ENCODE measurements at places on chromosomes 2 and 18.

GRCh38 chr18:79423211-79424007 is 27.7 kb downstream of the NFATC1 start:
- no peak for DNase-seq

DNA sequence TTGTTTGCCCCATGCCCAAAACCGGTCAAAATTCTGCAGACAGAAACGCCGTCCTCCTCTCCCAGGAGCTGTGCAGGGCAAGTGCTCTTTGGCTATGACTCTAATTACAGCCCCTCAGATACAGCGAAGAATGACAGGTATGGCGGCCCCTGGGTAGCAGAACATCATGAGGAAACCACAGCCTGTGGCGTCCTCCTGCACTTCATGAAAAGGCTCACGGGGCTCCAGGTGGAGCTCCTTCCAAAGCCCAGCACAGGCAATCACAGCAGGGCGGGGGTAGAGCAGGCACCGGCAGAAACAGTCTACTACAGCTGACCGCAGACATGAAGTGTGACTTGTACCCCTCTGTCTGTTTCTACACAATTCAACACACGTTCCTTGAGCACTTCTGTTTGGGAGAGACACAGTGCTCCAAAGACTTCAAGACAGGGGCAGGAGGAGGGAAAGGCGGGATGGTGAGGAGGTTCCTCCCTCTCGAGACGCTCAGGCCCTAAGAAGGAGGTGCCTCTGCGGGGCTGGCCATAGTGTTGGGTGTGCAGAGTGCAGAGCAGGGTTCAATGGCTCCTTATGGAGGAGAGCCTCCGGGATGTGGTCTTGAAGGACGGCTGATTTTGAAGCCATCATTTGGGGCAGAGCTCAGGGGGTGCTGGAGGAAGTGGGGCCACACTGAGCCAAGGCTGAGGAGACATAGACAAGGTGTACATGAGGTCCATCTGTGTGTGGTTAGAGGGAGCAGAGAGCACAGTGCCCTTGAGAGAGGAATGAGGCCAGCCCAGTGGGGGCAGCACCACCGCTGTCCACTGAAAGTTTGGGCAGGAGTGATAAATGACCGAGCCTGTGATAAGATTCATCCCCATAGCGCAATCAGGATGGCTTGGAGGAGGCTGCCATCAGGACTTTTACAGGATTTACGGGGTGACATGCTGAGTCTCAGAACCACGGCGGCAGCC is 468.3 kb downstream of the EIPR1 start:
- no peak for DNase-seq

GRCh38 chr2:169895294-169895985 is 68.2 kb downstream of the UBR3 start:
- no peak for DNase-seq

DNA sequence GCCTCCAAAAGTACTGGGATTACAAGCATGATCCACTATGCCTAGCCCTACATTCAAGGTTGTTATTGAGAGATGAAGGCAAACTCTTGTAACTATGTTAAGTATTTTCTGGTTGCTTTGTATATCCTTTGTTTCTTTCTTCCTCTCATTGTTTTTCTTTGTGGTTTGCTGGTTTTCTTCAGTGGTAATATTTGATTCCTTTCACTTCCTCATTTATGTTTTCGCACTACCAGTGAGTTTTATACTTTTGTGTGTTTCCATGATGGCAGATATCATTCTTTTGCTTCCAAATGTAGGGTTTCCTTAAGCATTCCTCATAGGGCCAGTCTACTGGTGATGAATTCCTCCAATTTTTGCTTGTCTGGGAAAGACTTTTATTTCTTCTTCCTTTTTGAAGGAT is 90.2 kb downstream of the NCK2 start:
- no peak for DNase-seq

DNA sequence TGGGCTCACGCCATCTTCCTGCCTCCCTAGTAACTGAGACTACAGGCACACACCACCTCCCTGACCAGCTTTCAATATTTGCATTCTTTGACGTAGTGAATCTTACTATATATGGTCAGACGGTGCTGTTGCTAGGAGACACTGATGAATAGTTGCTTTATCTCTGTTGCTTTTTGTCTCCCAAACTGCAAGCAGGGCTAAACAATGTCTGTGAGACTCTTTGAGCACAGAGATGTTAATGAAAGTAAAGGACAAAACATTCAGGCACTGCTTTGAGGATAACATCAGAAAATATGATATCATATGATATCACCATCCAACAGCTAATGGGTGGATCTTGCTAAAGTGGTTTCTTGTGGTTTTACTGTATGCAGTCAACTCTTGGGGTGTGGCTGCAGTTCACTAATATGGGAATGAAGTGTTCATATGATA is 43.0 kb downstream of the EMILIN2 start:
- DNase-seq = no peak

DNA sequence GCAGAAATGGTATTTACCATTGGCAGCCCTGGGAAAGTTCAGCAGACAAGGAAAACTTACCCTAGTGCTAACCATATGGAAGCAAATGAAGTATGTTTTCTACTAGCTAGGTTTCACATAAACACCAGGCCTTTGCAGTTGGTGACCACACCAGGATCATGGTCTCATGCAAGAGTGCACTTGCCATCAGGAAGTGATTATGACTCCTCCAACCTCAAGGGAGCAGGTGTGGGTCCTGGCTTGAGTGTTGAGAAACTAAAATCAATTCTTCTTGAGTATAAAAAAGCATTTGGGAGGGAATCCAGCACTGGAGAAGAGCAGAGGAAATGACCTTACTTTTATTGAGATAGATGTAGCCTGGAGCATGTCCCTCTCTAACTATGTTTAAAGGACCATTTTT is 56.8 kb upstream of the SPAG16 start:
- DNase-seq = no peak

- DNase-seq = no peak
Observed at GRCh38 chr2:36473230-36473629, 117.7 kb downstream of the CRIM1 start.

DNA sequence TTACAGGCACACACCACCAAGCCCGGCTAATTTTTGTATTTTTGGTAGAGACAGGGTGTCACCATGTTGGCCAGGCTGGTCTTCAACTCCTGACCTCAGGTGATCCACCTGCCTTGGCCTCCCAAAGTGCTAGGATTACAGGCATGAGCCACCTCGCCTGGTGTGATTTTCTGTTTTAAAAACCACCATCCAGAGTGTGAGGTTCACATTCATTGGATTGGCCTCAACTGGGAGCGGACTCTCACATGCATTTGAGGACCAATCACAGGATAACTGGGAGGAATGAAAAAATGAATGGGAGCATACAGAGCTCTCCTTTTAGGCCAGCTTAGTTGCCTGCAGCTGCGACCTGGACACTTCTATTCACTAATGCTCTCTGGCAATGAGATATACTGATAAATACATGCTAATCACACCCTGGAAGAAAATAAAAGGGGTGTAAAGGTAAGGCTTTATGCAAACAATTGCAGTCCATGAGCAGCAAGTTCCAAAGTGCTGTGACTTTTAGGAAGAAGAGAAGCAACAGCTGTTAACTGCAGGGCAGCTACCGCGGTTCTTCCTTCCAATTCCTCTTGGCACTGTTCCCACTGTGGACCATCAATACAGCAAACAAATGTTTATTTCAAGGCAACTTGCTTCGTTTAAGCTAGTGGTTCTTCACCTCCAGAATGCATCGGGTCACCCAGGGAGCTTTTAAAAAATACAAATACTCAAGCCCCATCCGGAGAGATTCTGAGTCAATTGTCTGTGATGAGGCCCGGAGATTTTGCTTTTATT is 49.5 kb upstream of the FZD5 start:
- DNase-seq = no peak

DNA sequence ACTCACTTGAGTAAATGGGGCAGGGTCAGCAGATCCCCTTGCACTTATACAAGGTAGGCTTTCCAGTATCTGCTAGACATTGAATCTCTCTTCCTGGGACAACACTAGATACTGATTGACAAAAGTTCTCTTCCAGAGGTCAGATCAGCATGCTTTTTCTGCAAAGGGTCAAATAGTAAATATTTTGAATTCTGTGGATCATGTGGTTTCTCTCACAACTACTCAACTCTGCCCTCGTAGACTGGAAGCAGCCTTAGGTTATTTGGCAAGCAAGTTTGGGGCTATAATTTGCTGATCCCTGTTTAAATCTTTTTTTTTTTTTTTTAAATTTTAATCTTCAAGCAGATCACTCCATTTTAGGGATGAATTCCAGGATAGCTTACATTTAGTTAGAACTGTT is 17.4 kb upstream of the NABP1 start:
- no peak for DNase-seq

DNA sequence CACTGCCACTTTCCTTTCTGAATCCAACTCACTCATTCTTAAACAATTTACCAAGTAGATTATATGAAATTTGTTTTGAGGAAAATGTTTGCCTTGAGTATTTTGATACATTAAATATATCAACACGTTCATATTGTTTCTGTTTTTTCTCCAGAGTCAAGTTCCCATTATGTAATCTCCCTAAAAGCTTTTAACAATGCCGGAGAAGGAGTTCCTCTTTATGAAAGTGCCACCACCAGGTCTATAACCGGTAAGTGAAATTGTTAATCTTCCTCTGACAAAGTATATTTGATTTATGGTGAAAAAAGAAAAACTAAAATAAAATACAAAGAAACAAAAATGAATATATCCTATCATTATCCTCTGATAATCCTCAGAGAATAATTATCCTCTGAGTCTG is 838.6 kb downstream of the MBD2 start:
- DNase-seq = no peak

- DNase-seq = no peak
Observed at GRCh38 chr2:46909771-46910419, 5.7 kb downstream of the MCFD2 start.

DNA sequence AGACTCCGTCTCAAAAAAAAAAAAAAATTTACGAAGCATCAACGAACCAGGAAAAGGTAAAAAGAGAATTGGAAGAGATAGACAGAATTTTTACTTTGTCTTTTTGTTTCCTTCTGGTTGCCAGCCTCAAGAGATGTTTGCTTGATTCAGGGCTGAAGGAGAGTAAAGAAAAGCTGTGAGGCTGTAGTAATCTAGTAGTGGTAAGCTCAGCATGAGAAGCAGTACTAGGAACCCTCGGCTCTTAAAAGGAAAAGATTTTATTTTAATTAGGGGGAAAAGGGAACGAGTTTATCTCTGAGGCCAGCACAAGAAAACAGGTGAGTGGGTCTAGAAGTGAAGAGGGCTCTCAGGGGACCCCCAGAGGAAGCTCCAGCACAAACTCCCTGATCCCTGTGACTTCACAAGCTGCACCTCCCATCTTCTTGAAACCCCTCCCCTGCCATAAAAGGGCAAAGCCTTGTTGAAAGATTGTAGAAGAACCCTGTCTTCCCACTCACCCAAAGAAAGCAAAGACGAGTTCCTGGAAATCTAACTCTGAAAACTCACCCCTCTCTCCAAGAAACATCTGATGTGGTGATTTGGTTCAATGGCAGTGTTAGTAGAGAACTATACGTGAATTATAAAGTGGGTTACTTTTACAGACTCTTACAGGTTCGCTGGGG is 8.6 kb downstream of the RBMS1 start:
- DNase-seq = no peak

- DNase-seq = no peak
Observed at GRCh38 chr2:232528746-232529460, 2.9 kb downstream of the CHRND start.

GRCh38 chr2:1658394-1659151 is 85.7 kb downstream of the PXDN start:
- no peak for DNase-seq

GRCh38 chr2:53036196-53036595 is 731.4 kb upstream of the CHAC2 start:
- no peak for DNase-seq

- no peak for DNase-seq
Observed at GRCh38 chr2:233368756-233369155, 14.5 kb downstream of the DGKD start.

DNA sequence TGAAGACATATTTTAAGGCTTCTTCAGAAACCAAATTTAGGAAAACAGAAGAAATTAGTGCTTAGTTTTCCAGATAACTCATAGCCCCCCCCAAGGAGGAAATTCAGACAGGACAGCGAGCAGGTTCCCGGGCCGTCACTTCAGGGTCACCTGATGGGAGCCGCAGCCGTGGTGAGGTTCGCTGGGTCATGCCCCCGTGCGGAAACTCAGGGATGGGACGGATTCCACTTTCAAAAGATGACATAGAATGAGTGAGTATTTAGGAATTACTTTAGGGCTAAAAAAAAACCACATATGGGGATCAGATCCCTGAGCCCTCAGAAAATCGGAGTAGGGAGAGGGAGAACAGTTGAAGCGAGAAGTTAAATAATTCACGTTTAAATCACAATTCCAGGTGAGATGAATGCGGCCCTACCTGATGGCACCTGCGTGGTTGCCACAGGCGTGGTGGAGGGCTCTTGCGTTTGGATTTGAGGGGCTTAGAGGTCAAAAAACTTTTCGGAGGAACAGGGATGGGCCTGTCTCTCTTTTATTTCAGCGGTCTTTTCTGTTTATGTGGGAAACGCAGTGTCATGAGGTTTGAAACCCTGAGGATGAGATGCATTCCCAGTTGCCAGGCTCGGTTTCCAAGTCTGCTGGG is 114.4 kb downstream of the NFATC1 start:
- no peak for DNase-seq

- no peak for DNase-seq
Observed at GRCh38 chr2:235988271-235989015, 179.7 kb downstream of the GBX2 start.

GRCh38 chr2:74327627-74328026 is 15.6 kb downstream of the SLC4A5 start:
- no peak for DNase-seq

DNA sequence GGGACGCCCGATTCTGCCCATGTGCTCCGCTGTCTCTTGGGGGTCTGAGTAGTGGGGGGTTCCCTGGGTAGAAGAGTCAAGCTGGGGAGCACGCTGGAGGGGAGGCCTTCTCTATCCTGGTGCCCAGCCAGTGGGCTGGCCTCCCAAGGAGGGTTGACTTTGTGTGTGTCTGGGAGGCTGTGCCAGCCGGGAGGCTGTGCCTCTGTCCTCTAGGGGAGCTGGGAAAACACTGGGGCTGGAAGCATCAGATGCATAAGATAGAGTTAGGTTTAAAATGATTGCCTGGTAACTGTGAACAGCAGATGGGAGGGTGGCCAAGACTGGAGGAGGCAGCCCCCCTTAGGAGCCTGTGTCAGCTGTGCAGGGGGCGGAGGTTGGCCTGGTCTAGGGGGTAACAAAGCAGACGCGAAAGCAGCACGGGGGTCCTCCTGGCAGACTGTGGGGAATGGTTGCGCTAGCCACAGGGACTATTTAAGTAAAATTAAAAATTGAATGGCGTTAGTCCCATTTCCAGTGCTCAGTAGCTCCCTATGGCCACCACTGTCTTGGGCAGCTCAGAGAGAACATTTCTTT is 1.3 kb downstream of the ING5 start:
- DNase-seq = no peak

GRCh38 chr2:181952404-181953226 is 33.0 kb upstream of the PPP1R1C start:
- no peak for DNase-seq

DNA sequence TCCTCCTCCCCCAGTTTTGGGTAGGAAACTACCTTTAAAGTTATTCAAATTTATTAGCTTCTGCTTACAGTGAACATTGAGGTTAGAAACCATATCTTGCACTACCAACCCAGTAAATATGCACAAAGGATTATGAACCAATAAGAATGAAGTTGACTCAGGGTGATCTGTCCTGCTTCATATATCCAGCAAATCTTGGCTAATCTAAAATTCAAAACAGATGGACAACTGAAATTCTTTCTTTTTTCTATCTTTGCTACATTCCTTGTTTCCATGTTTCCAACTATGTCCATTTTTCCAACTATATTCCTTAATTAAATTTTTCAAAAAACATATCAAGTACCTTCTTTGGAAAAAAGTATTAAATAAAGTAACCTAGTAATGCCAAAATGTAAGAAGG is 149.3 kb downstream of the FAM124B start:
- no peak for DNase-seq

GRCh38 chr2:558879-559278 is 118.3 kb downstream of the TMEM18 start:
- no peak for DNase-seq
